ENCODE measurements at places on chromosomes 2 and 18.

DNA sequence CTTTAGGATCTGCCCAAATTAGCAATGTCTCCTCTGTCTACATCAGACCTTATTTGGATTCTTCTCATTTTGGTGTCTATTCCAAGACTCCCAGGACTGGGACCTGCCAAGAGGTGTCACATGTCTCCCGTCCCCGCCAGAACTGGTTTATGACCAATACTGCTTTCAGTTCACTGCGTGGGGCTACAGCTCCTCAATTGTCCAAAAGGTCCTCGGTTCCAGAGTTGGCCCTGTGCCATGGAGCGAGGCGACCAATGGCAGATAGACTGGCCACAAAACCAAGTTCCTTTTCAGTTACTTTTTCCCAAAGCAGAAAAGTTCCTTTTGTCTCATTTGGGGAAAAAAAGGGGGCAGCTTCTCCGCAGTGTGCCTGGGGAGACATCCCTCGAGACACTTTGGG lies 144.1 kb upstream of the ZNF236 start:
- DNase-seq, result no peak

- DNase-seq, result no peak
Observed at GRCh38 chr2:37641582-37642171, 29.8 kb downstream of the CDC42EP3 start.

- DNase-seq, result no peak
Observed at GRCh38 chr2:180004731-180005130, 2.4 kb downstream of the CWC22 start.

DNA sequence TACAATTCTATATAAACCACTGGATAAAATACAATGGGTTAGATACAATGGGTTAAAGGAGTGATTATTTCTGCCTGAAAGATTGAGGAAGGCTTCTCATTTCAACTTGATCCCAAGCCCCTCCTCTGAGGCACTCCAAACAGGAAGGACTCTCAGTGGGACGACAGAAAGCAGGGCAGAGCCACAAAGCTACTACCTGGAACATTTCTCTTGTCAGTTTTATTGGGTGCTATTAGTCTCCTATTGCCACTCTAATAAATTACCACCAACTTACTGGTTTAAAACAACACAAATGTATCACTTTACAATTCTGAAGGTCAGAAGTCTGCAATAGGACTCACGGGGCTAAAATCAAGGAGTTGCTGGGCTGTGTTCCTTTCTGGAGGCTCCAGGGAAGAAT lies 146.7 kb downstream of the MREG start:
- no peak for DNase-seq

- no peak for DNase-seq
Observed at GRCh38 chr2:14082640-14083039, 549.9 kb upstream of the LRATD1 start.

GRCh38 chr2:221334481-221335218 lies 237.5 kb downstream of the EPHA4 start:
- DNase-seq, result no peak

GRCh38 chr2:203649176-203649814 lies 57.1 kb upstream of the CD28 start:
- DNase-seq, result no peak

GRCh38 chr18:62766266-62766665 lies 50.9 kb downstream of the PHLPP1 start:
- DNase-seq, result no peak

GRCh38 chr18:49723648-49724180 lies 89.6 kb downstream of the ACAA2 start:
- no peak for DNase-seq

GRCh38 chr18:70513502-70514171 lies 224.8 kb downstream of the SOCS6 start:
- DNase-seq, result no peak

GRCh38 chr2:198441901-198442300 lies 637.5 kb downstream of the PLCL1 start:
- DNase-seq, result no peak

DNA sequence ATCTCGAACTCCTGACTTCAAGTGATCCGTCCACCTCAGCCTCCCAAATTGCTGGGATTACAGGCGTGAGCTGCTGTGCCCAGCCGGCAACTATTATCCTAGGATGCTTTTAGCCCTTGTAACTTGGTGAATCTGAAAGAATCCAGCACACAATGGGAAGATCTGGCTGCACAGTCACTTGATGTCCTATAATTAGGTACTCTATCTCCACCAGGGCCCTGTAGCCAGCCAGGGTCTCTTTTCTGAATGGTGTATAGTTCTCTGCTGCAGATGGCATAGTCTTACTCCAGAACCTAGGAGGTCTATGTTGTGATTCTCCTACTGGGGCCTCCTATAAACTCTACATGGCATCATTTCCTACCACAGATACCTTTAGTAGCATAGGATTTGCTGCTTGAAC lies 13.9 kb upstream of the MCM6 start:
- DNase-seq, result no peak

GRCh38 chr2:174985614-174986013 lies 19.6 kb downstream of the CHN1 start:
- no peak for DNase-seq

DNA sequence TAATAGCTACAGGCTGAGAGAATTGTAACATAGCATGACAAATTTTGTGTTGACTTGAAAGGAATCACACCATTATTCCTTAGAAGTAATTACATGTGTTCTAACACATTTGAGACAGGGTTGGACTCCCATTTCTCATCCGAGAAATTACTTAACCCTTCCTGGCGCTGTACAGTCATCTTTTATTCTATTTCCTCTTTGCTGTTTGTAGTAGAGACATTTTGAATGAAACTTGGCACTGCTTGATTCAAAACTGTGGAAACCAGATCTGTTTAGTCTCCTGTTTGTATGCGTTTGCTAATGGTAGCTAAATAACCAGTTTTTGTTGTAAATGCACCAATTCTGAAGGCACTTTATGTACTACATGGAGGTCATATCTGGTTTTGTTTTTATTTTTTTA lies 231.9 kb downstream of the ALPK2 start:
- no peak for DNase-seq

DNA sequence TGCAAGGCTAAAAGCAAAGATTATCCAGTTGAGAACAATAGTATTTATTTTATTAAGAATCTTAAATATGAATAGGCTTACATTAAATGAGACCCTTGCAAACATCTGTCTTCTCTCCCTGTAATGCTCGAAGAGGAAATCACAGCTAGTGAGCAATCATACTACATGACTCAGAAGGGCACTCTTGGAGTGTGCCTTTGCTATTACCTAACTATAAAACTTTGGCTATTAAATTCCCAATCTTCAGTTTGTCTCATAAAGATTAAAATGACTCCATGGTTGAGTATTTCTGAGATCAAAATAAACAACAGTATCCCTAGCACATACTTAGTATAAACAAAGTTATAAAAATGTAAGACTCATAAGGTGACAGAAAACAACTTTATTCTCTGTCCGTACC lies 296.9 kb downstream of the KCNJ3 start:
- DNase-seq, result no peak

DNA sequence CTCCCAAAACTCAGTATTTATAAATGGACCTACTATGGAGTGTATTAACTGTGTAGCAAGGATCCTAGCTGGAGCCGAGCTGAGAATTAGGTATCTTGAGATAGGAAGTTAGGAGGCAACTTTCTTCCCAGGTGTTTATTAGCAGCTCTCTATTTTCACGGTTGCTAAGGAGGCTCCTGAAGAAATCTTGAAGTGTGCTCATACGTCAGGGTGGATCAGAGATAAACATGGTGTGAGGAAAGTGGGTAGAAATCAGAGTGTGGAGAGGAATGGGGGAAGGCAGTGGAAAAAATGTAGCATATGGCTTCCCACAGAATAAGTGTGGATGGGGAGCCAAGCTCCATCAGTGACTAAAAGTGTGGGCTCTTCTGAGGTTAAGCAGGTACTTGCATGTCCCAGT lies 104.3 kb downstream of the ABCA12 start:
- DNase-seq, result no peak

GRCh38 chr2:21939967-21940366 lies 816.2 kb downstream of the TDRD15 start:
- DNase-seq, result no peak

DNA sequence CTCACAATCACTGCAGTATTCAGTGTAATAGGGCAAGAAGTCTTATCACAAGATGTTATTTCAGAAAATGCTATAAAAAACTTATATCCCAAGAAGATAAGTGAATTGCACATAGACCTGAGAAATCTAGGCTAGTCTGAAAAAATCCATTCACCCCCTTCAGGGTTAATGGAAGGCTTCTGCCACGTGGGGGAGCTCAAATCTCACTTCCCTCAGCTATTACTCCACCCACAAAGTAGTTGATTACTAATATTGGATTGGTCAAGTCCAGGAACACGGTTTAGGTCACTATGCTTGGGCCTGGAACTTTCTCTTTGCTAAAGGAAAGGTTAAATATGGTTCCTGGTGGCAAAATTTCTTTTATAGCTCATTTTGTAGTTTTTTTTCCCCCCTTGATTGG lies 51.2 kb upstream of the ADAM23 start:
- no peak for DNase-seq

- DNase-seq, result no peak
Observed at GRCh38 chr18:35467624-35468016, 30.1 kb downstream of the INO80C start.

GRCh38 chr18:55524353-55525073 lies 63.5 kb downstream of the TCF4 start:
- DNase-seq, result no peak

GRCh38 chr2:222738809-222739208 lies 67.4 kb downstream of the MOGAT1 start:
- no peak for DNase-seq

GRCh38 chr2:144261966-144262365 lies 258.0 kb downstream of the ZEB2 start:
- DNase-seq, result no peak

GRCh38 chr2:98476192-98476868 lies 31.7 kb downstream of the INPP4A start:
- no peak for DNase-seq

GRCh38 chr18:56967035-56967434 lies 179.9 kb upstream of the BOD1L2 start:
- DNase-seq, result no peak

DNA sequence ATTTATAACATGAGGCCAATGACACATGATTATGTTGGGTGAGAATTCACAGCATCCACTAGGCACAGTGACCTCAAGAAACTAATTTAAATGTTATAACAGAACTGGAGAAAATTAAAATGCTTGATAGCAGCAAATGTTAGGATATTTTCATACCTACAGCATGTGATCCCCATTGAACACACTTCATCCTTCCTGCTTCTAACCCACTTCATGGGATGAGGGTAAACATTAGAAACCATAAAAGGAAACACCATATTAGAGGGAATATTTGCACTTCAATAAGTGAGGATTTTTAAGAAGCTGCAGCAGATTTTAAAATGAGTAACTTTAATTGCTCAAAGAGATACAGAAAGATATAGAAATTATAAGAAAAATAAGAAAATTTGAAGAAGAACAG lies 117.1 kb downstream of the FSHR start:
- DNase-seq, result no peak

DNA sequence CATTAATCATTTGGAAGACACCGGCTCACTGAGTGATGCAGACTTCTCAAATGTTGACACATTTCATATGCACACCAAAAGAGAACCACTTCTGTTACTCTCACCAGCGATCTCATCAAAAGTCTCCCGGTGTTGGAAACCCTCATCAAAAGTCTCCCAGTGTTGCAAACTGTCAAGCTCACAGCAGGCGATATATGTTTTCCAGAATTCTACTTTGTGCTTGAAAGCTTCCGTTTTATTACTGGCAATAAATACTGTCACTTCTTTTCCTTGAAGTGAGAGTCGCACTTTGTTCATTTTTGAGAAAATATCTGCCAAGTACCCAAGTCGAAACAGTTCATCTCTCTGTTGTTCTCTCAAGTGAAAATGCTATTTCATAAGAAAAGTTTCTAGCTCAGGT lies 20.5 kb downstream of the MLPH start:
- DNase-seq, result no peak

DNA sequence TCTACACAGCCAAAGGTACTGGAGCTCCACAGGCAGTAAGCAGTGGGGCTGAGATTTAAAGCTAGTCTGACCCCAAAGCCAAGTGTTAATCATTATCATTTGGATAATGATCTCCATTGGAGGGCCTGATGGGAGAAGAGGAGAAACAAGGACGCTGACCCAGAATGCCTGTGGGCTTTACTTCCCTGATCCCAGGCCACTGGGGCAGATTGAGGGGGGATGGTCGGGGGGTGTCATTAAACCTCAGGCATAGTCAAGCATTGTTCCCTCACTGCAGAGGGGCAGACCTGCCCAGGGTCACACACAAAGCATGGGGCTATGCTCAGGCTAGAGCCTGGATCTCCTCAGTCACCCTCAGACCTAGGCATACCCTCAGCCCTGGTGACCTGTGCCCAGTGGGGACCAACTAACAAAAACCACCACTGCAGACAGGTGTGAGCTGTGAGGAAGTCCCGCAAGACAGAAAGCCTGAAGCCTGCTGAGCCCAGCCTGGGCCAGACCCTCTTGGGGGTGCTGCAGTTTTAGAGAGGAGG lies 53.4 kb downstream of the SDC1 start:
- DNase-seq, result no peak

GRCh38 chr2:97785818-97786217 lies 72.4 kb downstream of the ZAP70 start:
- DNase-seq, result no peak

DNA sequence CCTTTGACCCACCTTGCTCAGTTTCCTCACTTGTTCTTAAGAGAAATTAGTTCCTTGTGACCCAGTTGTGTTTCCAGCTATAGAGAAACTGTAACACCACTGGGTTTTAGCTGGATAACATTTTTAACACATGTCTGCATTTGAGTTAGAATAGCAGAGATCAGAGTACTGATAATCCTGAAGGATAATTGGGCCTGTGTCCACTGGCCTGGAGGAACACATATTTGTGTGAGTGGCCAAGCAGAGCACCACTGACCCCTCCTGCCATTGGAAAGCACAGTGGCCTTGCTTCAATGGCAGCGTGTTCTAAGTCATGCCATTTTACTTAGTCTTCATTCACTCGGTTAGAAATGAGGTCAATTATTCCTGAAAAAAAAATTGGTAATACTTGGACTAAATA lies 42.6 kb downstream of the PKP4 start:
- DNase-seq, result no peak

DNA sequence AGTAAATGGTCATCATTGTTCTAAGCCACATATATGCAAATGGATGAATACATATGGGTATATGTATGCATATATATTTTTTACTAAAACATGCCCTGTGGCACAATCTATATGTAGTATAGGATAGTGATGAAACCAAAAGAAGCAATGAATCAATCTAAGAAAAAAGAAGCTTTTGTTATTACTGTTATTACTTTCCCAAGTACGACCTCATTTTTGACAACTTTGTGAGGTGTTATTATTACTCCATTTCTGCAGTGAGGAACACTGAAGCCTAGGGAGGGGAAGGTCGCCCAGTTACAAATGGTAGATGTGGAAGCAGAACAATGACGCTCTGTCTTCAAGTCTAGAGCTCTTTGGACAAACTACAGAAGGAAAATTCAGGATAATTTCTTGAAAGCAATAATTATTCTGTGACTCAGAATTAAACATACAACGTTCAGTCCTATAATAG lies 38.3 kb downstream of the STAT4 start:
- no peak for DNase-seq

GRCh38 chr2:43676322-43677050 lies at the start of gene C1GALT1C1L:
C1GALT1C1L (minus strand) TSS chr2:43676429; CDS start chr2:43676322, 107 bp downstream.
- no peak for DNase-seq

- DNase-seq, result no peak
Observed at GRCh38 chr2:58640042-58640441, 398.9 kb upstream of the FANCL start.
